ENCODE measurements at places on chromosomes 11 and 22.

DNA sequence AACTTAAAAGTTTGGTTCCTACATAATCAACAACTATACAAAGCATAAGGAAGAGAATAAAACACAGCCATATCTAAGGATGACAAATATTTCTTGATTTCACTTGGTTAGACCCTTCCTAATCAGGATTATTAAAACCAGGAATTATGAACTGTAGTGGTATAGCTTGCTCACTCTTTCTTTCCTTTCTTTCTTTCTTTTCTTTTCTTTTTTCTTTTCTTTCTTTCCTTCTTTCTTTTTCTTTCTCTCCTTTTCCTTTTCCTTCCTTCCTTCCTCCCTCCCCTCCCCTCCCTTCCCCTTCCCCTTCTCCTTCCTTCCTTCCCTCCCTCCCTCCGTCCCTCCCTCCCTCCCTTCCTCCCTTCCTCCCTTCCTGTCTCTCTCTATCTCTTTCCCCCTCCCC is 78.0 kb downstream of the HORMAD2 start:
- no peak for DNase-seq

DNA sequence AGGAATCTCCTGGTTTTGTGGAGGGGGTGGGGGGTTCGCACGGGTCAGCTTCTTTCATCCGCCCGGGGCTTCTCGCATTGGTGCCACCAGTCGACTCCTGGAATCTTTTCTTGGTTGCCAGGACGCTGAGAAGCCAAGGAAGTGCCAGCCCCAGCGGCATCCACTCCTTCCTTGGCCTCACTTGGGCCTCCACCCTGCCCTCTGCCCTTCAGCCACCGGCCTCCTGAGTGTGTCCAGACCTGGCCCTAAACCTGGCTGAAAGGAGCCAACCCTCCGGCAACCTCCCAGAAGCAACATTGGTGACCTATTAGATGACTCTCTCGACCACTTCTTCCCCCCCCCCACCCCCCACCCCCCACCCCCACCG is 518 bp upstream of the GALNT18 start:
- DNase-seq: no peak

- no peak for DNase-seq
Measured at GRCh38 chr11:70816156-70816678, 417.9 kb downstream of the CTTN start.

DNA sequence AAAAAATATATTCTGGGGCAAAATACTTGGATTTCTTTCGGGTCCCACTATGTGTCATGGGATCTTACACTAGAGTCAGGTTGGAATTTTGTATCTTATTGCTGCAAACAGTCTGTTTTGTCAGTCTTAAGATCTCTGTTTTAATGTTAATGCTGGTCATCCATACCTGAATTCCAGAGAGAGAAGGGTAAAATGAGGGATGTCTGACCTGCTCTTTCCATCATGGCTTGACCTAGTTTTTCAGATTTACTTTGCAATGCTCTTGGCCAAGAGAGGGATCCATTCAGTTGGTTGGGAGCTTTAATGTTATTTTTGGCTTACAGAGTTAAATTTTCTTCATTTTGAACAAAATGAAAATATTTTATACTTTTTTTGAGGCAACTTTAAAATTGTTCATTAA is 117.2 kb downstream of the CASP12 start:
- DNase-seq: no peak

DNA sequence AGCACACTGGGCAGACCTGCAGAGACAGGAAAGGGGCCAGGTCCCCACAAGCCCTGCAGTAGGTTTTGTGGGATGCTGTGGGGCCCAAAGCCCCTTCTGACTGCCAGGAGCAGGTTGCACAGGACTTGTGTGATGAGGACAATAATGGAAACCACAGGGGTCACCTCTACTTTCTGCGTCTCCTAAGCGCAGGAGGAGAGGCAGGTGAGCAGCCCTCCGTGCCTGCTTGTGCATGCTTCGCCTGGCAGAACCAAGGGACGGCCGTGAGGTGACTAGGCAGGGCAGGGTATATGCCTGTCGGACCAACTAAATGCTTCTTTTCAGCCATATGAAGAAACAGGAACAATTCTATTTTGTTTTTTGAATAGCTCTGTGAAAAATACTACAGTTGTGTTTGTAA is 77.9 kb upstream of the PITPNB start:
- no peak for DNase-seq

- no peak for DNase-seq
Measured at GRCh38 chr11:99066618-99067317, 46.0 kb downstream of the CNTN5 start.

- DNase-seq: peak; percentile 85
Measured at GRCh38 chr22:50530877-50531545, 1.2 kb upstream of the TYMP start.

GRCh38 chr22:20436307-20436767 is 1.3 kb downstream of the SCARF2 start:
- DNase-seq: no peak

GRCh38 chr11:126480410-126481302 is 125.2 kb downstream of the ST3GAL4 start:
- peak; percentile 44 for DNase-seq

DNA sequence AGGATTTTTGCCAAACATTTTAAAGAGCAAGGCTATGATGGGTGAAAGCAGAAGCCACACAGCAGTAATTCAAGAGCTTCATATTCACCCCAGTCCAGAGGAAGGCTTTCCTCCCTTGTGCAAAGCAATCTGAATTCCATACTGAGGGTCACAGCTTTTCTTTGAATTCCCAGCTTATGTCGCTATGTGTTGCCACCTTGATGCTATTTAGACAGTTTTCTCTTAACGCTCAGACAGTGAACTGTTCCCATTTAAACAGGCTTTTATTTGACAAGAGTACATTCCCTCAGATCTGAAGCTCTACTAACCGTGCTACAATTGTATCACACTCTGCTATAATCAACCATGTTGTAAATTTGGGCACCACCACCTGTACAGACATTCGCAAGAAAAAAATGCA is 279.7 kb downstream of the CADM1 start:
- DNase-seq: no peak

DNA sequence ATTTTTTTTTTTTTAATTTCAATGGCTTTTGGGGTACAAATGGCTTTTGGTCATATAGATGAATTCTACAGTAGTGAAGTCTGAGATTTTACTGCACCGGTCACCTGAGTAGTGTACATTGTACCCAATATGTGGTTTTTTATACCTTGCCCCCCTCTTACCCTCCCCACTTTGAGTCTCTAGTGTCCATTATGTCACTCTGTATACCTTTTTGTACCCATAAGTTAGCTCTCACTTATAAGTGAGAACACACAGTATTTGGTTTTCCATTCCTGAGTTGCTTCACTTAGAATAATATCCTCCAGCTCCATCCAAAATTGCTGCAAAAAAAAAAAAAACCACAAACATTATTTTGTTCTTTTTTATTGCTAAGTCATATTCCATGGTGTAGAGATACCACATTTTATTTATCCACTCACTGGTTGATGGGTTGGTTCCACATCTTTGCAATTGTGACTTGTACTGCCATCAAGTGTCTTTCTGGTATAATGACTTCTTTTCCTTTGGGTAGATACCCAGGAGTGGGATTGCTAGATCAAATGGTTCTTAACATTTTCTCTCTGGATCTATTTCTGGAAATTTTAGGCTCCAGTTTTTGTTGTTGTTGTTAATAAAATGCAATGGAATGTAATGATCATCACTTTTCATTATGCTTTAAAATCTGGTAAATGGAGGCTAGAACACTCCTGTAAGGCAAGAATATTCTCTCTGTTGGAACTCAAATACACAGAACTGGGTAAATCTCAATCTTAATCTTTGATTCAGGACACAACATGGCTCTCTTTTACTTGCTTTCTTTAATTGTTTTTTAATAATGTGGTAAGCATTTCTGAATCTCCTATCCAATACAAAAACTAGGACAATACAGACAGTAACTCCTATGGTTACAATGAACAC is 10.3 kb downstream of the NEAT1 start:
- DNase-seq: no peak

DNA sequence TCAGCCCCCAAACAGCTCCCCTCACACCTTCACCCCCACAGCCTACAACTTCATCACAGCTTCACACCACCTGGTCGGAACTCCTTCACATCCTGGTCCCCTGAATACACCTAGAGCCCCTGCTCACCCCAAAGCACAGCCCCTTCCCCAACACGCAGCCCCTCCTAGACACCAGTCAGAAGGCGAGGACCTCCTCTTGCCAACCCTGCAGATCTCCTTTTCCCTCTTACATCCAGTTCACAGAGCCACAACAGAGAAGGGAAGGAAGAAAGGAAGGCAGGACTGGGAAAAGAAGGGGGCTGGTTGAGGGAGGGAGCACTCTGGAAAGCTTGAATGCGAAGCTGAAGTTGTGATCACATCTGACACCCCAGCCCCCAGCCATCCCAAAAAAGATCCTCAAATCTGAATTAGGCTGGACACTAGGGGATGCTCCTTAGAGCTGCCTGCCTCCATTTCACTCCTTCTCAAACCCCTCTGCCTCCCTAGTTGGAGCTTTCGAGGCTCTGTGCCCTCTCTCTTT is 629 bp downstream of the CCKBR start:
- DNase-seq: no peak

- DNase-seq: no peak
Measured at GRCh38 chr22:46858181-46858771, 95.8 kb downstream of the TBC1D22A start.

GRCh38 chr11:12195768-12196167 is 85.4 kb downstream of the MICAL2 start:
- peak; percentile 60 for DNase-seq

DNA sequence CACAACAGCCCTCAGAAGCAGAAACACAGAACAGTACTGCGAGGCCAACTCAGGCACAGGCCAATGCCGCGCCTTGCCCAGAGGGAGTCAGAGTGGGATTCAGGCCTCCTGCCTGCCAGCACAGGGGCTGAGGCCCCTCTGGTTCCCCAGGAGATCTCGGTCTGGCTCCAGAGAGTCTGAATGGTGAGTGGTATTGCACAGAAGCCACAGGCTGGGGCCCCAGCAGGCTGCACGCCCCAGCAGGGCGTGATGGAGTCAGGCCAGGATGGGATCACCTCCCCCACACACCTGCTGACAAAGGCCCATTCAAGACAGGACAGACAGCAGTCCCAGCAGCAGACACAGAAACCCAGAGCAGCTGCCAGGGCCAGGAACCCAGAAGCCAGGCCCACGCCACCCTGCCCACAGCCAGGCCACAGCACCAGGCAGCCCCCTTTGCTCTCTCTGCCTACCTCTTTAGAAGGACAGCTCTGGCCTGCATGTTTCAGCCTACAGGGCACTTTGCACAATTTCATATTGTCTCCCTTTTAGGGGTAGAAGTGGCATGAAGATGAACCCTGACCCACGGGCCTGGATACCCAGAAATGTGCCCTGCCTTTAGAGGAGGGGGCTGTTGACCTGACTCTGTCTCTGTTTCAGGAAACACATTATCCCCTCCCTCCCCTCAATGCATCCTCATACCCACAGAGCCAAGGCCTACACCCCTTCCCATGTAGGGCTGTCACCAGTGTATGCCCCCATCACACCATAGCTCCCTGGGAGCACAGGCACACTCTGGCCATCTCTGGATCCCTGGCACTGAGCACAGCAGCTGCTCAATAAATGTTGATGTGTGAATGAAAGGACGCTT is 6.1 kb downstream of the FXYD6 start:
- no peak for DNase-seq

GRCh38 chr11:76408171-76408965 is 27.2 kb downstream of the GVQW3 start:
- no peak for DNase-seq

- no peak for DNase-seq
Measured at GRCh38 chr11:61532134-61533038, 23.8 kb downstream of the LRRC10B start.

GRCh38 chr22:44918166-44918924 is 91.5 kb downstream of the PHF21B start:
- DNase-seq: no peak

- DNase-seq: no peak
Measured at GRCh38 chr22:30859714-30860095, 108.9 kb downstream of the MORC2 start.

GRCh38 chr22:47173535-47174021 is 411.1 kb downstream of the TBC1D22A start:
- no peak for DNase-seq

DNA sequence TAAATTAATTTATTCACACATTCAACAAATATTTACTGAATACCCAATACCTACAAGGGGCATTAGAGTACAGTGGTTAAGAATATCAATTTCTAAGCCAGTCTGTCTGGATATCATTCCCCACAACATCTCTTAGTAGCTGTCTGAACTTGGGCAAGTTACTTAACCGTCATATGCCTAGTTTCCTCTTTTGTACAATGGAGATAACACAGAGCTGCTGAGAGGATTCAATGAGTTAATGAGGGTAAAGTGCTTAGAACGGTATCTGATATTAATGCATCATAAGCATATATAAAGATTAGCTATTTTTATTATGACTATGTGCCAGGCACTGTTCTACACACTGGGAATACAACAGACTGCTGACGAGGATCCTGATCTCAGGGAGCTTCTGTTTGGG is 116.4 kb downstream of the APOL5 start:
- DNase-seq: no peak

GRCh38 chr11:134224710-134225664 is 516 bp downstream of the VPS26B start:
- no peak for DNase-seq

DNA sequence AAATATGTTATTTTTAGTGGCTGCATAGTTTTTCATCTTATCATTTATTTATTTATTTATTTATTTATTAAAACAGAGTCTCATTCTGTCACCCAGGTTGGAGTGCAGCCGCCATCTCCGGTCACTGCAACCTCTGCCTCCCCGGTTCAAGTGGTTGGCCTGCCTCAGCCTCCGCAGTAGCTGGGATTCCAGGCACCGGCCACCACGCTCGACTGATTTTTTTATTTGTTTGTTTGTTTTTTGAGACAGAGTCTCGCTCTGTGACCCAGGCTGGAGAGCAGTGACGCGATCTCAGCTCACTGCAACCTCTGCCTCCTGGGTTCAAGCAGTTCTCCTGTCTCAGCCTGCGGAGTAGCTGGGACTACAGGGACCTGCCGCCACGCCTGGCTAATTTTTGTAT is 262.9 kb upstream of the DDI1 start:
- no peak for DNase-seq

DNA sequence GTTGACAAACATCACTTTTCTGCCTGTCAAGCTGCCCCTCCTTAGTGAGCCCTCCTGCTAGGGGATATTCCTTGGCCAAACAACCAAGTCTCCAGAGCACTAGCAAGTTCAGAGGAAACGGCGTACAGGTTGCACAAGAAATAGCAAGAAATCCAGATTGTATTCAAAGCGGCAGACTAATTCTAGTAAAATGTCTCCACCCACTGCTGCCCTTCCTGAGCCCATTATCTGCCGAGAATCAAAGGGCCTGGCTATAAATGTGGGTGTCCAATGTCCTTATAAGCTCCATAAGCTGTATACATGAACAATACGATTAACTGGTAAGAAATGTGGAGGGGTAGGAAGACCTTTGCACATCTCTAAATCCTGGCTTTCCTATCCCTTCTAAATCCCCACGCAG is 44.0 kb upstream of the AKIP1 start:
- no peak for DNase-seq

- no peak for DNase-seq
Measured at GRCh38 chr11:73034777-73035176, 107.3 kb downstream of the FCHSD2 start.

DNA sequence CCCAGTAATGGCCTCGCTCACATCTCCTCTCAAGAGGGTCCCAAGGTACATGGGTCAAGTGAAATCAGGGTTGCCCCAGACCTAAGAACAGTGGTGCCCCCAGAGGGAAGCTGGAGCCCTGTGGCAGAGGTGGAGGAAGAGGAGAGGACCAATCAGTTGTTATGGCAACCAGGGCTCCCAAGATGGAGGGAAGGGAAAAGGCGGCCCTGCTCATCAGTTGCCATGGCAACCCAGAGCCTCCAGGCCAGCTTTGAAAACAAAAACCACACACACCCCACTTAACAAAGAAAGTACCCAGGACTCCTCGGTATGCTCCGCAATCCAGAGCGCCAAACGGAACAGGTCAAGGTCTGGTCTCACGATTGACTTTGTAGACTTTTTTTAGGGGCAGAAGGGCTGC is 53.5 kb upstream of the SLC35C1 start:
- no peak for DNase-seq

All from NK-92 treated with Interleukin-12 subunit alpha and Interleukin-12 subunit beta, amount 100 ng/mL, for 24 hours (cell line).